Spleen (tissue), 13 donors: ENCODE measurements at places on chromosomes 2 and 18. TPM values are rescaled to one million over a fixed set of nuclear protein-coding genes. Genes with fewer than 3 reads are reported as not detected.
A peak's percentile ranks its signal among the peaks of the same experiment; 100 is the strongest.

FAM237A gene
- total RNA-seq, result not detected

SEMA4C gene
- total RNA-seq, result 59.7 TPM

AQP4 gene
- 2.2 TPM for total RNA-seq

GCG gene
- not detected for total RNA-seq

ANKRD44 gene
- 145 TPM for total RNA-seq

HAT1 gene
- 29.6 TPM for total RNA-seq

LINC00305 gene
- not detected for total RNA-seq

MEP1B gene
- not detected for total RNA-seq

BIRC6 gene
- total RNA-seq, result 149 TPM

ZNF236 gene
- 21.3 TPM for total RNA-seq

DNA sequence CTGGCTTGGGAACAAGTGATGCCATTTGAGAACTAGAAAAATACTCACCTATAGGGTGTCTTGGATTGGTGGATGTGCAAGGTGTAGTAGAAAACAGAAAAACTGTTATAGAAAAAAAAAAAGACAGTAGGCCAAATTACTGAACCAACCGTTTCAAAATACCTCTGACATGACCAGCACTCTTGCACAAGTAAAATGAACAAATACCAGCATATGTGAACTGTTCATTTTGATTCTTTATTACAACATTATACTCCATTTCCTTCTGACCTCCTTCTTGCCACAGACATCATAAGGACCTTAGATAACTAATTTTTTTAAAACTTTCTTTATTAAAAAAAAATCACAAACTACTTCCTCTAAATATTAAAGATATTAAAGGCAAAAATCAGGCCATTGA lies 125.5 kb downstream of the ATAD2B start:
- no peak for DNase-seq

GRCh38 chr18:9454061-9454703 lies 21.1 kb upstream of the RALBP1 start:
- DNase-seq, result no peak

GRCh38 chr2:54475285-54475684 lies 19.2 kb downstream of the SPTBN1 start:
- no peak for DNase-seq

- DNase-seq, result no peak
These were observed 187.7 kb downstream of the SMAD7 start for GRCh38 chr18:48762836-48763718.

DNA sequence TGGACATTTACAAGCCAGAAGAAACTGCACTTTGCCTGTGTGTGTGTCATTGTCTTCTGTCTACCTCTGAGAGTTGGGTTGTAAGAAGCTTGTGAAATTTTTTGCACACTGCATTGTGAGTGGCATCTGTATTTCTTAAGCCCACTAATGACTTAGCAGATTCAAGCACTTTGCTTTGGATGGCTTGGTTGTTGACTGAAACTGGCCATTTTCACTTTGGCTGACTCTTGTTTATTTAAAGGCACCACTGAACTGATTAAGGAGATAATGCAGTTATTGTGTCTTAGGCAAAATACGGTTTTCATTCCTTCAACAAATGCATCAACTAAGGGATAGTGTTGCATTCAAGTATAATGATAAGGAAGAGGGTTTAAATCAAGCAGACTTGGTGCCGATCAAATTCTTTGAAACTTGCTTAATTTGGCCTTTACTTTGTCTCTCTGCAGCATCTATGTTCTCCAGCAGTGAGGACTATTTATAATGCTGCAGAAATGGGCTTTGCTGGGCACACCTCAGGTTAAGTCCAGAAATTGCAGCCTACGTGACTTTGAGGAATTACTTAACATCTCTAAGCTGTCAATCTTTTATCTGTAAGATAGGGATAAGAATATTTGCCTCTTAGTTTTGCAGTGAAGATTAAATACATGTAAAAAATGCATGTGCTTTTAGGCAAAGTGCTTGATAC lies 142.0 kb downstream of the CCDC85A start:
- DNase-seq, result no peak

DNA sequence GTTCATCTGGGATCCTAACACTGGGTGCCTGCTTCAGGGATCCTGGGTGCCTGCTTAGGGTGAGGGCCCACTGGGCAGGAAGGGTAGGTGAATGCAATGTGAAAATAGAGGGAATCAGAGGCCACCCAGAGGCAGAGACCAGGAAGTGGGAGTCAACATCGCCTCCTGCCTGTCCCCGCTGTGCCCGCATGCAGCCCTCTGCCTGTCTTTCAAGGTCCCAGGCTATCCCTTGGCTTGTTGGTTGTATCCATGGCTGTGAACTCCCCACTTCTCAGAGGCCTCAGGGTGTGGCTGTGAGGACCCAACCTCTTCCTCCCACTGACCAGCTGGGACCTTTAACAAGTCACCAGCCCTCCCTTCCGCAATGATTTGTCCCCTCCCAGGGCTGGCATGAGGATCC lies 26.5 kb downstream of the PSD4 start:
- DNase-seq, result peak; percentile 65

DNA sequence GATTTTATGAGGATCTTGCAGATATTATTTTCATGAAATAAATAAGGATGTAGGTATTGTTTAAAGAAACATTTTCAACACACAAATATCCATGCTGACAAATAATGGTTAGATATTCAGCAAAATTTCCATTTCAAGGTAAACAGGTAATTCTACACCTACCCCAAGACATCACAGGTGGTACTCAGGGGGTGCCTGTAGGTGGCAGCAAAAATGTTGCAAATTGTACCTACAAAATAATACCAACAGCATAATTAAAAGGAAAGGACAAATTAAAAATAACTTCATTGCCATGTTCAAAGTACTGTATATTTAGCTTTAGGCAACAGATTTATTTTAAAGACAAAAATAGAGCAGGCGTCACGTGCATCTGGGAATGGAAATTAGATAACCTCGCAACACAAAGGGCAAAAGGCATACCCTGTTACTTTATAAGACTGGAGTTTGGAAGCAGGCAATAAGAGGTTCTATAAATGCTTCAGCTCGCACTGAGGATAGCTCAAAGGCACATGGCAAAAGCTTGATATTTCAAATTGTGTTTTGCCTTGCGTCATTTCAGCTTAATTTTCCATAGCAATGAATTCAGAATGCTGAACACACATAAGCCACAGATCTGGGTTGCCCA lies 630.5 kb downstream of the TDRD15 start:
- no peak for DNase-seq

GRCh38 chr18:24552218-24552617 lies 91.8 kb downstream of the HRH4 start:
- DNase-seq, result no peak

DNA sequence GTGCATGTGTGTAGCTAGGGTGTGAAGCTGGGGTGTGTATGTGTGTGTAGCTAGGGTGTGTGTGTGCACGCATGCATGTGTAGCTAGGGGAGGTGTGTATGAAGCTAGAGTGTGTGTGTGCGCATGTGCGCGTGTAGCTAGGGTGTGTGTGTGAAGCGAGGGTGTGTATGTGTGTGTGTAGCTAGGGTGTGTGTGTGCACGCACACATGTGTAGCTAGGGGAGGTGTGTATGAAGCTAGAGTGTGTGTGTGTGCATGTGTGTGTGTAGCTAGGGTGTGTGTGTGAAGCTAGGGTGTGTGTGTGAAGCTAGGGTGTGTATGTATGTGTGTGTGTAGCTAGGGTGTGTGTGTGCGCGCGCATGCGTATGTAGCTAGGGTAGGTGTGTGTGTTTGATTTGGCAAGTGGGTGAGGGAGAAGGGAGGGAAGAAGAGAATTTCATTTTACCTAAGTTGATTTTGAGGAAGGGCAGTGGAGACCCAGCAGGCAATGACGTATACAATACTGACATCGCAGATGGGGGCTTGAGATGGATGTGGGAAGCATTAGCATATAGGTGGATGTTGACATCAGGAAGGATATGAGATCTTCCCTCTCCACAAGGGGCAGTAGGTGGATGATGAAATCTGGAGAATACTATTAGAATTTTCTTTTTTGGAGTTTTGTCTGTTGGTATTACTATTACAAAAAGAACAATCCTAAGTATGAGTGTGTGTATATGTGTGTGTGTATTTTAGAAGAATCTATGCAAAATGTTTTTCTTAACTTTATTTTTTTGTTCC lies 70.7 kb downstream of the PRELID3A start:
- no peak for DNase-seq

DNA sequence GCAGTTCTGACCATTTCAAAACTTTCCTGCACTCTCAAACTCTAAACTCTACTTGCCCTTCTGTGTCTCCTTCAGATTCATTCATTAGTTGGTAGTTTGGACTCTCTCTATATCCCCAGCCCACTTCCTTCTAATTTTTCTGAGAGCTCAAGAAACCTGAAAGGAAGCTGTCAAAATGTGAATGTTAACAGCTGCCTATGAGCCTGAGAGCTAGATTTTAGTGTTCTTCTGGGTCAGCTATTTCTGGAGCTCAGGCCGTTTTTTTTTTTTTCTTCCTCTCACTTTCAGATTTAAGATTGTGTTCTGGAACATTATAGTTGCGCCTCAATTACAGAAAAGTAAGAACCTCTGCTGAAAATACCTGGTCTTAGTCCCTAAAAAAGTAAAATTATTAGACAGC lies 73.1 kb downstream of the RTN4 start:
- DNase-seq, result no peak

- no peak for DNase-seq
These were observed 70.9 kb upstream of the ST6GAL2 start for GRCh38 chr2:106956879-106957278.

GRCh38 chr2:106781196-106781595 lies 104.8 kb downstream of the ST6GAL2 start:
- DNase-seq, result no peak

- no peak for DNase-seq
These were observed 57.2 kb downstream of the MOGAT1 start for GRCh38 chr2:222728621-222729020.

- DNase-seq, result no peak
These were observed 24.5 kb downstream of the ITGAV start for GRCh38 chr2:186614373-186614772.

DNA sequence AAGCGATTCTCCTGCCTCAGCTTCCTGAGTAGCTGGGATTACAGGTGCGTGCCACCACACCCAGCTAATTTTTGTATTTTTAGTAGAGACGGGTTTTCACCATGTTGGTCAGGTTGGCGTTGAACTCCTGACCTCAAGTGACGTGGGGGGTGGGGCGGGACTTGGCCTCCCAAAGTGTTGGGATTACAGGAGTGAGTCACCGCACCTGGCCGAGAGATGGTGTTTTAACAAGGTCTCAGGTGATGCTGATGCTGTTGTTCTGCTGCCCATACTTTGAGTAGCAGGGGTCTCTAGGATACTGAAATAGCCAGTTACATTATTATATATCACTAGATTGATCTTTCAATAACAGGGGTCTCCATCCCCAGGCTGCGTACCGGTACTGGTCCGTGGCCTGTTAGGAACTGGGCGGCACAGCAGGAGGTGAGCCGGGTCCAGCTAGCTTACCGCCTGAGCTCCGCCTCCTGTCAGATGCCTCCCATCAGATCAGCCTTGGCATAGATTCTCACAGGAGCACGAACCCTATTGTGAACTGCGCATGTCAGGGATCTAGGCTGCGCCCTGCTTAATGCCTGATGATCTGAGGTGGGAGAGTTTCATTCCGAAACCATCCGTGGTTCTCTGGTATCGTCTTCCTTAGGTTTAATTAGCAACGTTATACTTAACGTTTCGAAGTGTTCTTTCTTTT lies 48.3 kb upstream of the SLC38A11 start:
- no peak for DNase-seq

DNA sequence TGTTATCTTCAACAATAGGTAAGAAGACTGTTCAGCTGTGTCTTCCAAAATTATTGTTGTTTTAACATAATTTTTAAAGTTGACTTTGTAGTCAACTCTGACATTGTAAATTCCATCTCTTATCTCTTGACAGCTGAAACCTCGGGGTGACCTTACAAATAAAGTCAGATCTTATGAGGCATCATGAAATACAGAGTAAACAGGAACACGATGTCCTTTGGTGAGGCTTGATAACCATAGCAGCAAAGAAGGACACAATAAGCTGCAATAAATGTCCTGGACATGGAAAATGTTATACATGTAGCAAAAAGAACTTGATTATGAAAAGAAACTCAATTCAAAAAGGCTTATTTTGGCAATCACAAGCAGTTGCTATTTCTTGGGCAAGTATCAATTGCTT lies 618.9 kb upstream of the SLC39A10 start:
- DNase-seq, result no peak

- DNase-seq, result no peak
These were observed 27.3 kb upstream of the MGAT5 start for GRCh38 chr2:134226601-134227000.

- DNase-seq, result no peak
These were observed 126.9 kb downstream of the SOX11 start for GRCh38 chr2:5818961-5819600.

GRCh38 chr2:190875891-190876290 lies 4.7 kb upstream of the GLS start:
- DNase-seq, result no peak

- DNase-seq, result no peak
These were observed 18.6 kb downstream of the CMPK2 start for GRCh38 chr2:6846967-6847681.

- no peak for DNase-seq
These were observed 150.0 kb upstream of the EPB41L3 start for GRCh38 chr18:5693699-5694294.

DNA sequence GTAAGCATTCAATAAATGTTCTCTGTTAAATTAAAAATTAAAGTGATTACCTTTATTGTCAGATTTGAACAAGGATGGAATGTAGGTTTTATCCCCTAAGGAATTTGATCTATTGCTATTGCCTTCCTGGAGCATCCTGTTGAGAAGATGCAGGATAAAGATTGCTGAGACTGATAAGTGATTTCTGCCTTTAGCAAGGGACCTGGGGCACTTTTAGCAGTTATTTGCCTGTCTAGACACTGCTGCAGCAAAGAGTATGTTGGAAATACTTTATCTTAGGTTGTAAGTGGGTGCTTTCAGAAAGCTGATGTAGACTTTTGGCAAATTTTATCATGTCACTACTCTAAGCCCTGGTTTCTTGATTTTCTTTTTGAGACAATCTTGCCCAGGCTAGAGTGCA lies 69.5 kb downstream of the FAM117B start:
- DNase-seq, result no peak

DNA sequence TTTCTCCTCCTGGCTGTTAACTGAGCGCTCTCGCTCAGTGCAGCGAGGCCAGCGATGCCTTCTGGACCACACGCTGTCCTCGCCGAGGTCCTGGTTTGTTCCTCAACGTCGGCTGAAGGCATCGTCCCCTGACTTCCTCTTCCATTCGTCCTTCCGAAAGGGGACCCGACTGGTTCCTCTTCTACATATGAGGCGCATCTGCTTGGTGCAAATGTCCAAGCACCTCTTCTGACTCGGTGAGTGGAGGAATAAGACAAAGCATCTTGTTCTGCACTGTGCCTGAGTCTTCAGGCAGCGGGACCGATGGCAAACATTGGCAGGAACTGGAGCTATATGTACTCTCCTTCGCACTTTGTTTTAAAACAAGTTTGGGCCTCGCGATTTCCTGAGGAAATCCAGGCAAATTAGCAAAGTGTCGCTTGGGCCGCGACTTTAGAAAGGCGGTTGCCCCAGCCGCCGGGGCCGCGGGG lies 621 bp upstream of the KCNS3 start:
- DNase-seq, result no peak

DNA sequence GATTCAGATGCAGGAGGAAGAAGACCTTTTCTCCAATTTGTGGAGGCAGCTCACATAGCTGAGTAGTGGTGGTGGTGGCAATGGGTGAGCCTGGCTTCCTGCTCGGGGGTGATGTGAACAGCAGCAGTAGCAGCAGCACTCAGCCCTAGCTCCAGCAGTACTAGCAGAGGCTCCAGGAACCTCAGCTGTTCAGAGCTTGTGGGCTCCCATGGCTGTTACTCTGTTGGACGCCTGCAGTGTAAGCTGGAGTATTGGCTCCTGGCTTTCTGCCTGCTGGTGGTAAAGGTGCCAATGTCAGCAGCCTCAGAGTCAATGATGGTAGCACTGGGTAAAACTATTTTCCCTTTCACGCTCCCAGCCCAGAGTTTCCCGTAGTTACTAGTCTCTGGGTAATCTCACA lies 3.1 kb upstream of the SEH1L start:
- no peak for DNase-seq
